ENCODE measurements at places on chromosomes 11 and 22.

- DNase-seq: no peak
These were observed 53.4 kb downstream of the CD44 start for GRCh38 chr11:35192347-35192746.

GRCh38 chr22:36773935-36774334, 2.0 kb downstream of the IFT27 start:
- DNase-seq: no peak

GRCh38 chr11:8878771-8879170, 32.2 kb upstream of the AKIP1 start:
- no peak for DNase-seq

DNA sequence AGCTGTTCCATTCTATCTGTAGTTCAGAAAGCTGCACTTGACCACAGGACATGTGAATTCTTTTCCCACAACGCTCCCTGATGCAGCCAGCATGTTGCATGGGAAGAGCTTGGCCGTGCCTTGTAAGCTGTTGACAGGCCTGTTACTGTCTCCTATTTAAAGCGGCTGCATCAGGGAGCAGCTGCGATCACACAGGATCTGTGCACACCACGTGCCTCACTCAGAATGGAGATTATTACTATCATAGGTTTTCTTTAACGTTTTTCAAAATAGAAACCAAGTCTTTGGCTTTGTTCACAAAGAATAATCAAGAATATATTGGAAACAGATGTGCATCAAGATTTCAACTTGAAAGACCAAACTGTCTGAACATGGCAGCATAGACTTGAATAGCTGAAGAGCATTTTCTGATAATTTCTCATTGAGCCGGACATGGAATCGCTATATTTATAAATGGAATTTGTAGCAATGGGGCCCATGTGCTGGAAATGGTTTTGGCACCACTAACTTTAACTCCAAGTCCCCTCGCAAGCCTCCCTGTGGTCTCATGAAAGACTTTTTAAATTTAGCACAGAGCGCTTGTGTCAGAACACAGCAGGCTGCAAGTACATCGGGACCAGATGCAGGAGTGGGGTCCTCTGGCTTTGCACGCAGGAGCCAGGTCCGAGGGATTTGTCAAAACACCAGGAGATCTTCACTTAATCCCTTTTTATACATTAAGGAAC, 40.8 kb upstream of the MYO18B start:
- no peak for DNase-seq

GRCh38 chr11:66617155-66617834, 865 bp downstream of the RBM14 start:
- DNase-seq: no peak

GRCh38 chr11:2812371-2812991, 73.1 kb downstream of the CDKN1C start:
- no peak for DNase-seq

- DNase-seq: no peak
These were observed 193.8 kb downstream of the DDX10 start for GRCh38 chr11:108858622-108859021.

DNA sequence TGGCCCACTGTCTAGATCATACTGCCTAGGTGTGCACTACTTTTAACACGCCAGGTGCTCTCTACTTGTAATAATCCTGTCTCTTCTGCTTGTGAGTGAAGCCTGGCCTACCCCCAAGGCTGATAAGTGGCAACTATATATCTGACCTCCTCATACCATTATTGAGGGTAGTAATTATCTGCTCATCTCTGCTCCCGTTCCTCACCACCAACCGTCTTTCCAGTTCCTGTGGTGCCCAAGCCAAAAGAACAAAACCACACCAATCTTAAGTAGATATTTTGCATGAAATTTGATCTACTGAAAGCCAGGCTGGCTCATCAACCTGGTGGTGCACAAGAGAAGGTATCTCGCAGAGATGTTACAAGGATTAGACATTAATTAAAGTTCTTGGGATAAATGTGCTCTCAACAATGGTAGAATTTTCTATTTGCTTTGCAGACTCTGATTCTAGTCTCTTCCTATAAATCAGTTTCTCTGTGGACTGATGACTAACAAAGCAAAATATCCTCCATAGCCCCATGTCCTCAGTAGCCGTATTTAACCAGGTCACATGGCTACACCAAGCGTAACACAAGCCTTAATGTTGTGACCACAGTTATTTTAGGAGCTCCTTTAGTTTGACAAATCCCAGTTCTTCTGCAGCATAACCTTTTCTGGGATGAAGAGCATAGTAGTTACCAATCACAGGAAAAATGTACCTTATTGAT, 267.2 kb downstream of the NTM start:
- DNase-seq: no peak

DNA sequence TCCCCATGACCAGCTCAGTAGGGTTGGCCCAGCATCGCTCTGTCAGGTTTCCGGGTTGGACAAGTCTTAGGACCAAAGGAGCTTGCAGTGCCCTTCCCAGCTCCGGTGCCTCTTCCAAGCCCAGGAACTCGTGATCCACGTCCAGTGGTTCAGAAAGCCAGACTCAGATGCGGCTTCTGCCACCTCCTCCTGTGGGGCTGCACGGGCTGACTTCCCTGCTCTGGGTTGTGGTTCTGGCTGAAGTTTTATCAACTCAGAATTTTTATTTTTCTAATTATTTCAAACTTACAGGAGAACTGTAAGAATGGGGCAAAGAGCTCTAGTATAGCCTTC, 85.0 kb downstream of the BCR start:
- DNase-seq: no peak

GRCh38 chr22:33240888-33241475, 182.8 kb upstream of the SYN3 start:
- DNase-seq: no peak

DNA sequence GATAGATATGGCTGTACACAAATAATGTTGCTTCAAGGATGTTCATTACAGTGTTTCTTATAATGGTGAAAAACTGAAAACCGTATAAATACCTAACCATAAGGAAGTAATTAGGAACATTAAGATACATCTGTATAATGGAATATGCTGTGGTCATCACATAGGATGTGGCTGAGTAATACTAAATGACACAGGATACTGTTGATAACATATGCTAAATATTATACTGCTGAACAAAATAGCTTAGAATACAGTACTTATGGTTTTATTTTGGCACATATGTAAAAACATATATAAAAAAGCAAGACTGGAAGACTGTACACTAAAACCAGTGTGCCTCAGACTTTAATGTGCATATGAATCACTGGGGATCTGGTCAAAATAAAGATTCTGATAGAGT, 43.8 kb downstream of the FBXO7 start:
- DNase-seq: no peak

GRCh38 chr11:60887556-60887955, 18.8 kb downstream of the PRPF19 start:
- no peak for DNase-seq

DNA sequence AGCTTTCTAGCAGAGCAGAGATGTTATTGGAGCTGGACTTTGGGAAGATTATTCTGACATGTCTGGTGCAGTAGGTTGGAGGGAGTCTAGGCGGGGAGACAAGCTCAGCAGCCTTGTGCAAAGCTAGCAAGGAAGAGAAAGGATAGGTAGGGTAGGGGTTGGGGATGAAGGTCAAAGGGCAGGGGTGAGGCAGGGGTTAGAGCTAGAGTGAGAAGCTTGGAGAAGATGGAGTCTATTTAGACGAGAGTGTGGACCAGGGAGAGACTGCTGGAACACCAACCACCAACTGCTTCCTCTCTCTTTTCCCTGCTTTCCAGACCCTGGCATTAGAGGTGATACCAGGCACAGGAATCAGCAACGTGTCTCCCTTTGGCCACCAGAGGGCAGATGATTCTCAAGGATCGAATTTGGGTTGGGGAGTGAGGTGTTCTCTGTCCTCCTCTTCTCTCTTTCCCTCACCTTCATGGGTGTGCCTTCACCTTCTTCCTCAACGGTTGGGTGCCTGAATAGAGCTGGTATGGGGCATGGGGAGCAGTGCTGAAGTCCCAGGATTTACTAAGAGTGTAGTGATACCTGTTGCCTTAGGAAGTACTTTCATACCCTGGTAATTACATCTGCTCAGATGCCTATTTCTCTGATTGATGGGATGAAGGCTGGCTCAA, 1.8 kb upstream of the MARK2 start:
- DNase-seq: peak; percentile 66

GRCh38 chr11:36195496-36196354, 93.5 kb downstream of the COMMD9 start:
- DNase-seq: no peak

DNA sequence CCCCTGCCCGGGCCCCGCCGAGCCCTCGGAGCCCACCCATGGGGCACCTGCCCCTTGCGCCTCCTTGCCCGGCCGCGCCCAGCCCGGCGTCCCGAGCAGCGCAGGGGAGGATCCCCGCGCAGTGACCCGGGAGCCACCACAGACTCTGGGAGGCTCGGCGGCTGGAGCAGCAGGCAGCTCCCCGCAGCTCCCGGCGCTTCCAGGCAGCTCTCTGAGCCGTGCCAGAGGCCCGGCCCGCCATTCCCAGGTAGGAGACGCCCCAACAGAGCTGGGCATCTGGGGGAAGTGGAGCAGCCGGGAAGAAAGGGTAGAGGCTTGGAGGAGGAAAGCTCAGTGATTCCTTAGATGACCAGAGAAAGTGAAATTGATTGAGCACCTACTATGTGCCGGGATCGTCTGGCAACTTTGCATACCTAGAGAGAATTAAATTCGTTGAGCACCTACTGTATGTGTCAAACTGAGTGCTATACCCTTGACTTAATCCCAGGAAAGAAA, 670 bp downstream of the RASD2 start:
- no peak for DNase-seq

DNA sequence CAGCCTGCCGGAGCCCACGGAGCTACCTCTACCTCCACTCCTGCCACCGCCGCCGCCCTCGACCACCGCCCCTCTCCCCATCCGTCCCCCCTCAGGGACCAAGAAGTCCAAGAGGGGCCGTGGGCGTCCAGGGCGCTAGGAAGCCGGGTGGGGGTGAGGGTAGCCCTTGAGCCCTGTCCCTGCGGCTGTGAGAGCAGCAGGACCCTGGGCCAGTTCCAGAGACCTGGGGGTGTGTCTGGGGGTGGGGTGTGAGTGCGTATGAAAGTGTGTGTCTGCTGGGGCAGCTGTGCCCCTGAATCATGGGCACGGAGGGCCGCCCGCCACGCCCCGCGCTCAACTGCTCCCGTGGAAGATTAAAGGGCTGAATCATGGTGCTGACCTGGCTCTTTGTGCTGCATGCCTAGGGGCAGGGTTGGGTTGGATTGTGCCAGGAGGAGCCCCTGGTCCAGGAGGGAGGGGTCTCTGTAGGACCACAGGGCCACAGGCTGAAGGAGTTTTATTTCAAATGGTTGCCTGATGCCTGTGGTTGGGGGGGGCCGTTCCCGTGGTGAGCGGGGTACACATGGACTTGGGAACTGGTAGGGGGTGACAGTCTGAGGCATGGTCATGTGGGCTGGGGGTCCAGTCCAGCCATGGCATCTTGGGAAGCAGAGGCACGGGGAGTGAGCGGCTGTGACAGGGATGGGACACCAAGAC, 2.3 kb downstream of the PTPRCAP start:
- DNase-seq: no peak

- no peak for DNase-seq
These were observed 195.4 kb upstream of the ARHGAP20 start for GRCh38 chr11:110907629-110908028.

- DNase-seq: no peak
These were observed 30.4 kb downstream of the OPCML start for GRCh38 chr11:133501643-133502539.

DNA sequence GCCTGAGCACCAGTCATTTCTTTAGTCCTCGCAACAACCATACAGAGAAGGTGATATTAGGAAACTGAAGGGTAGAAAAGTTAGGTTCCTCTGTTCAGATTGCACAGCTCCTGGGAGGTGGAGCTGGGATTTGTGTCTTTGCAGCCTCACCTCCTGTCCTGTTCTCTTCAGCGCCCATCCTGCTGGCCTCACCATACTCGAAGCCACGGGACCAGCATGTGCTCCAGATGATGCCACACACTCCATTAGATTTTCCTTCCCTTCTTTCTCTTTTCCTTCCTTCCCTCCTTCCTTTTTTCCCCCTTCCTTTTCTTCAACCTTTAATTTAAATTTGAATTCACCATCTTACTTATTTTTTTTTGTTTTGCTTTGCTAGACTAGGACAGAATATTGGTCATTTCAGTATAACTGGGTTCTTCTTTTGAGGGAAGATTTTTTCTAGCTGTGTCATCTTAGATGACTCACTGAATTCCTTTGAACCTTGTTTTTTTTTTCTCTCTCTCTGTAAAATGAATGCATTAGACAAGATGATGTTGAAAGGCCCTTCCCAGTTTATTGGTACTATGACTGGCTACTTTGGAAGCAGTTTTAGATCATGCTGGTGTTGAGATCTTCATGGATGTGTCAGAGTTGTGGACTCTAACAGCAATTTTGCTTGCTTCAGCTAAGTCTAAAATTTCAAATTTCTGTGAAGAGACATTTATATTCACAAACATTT, 662.5 kb upstream of the TENM4 start:
- no peak for DNase-seq

- no peak for DNase-seq
These were observed 2.7 kb downstream of the BCL9L start for GRCh38 chr11:118922745-118923627.

- no peak for DNase-seq
These were observed 6.9 kb upstream of the NEAT1 start for GRCh38 chr11:65415499-65416340.

- DNase-seq: no peak
These were observed 16.0 kb downstream of the MAML2 start for GRCh38 chr11:96326959-96327358.

DNA sequence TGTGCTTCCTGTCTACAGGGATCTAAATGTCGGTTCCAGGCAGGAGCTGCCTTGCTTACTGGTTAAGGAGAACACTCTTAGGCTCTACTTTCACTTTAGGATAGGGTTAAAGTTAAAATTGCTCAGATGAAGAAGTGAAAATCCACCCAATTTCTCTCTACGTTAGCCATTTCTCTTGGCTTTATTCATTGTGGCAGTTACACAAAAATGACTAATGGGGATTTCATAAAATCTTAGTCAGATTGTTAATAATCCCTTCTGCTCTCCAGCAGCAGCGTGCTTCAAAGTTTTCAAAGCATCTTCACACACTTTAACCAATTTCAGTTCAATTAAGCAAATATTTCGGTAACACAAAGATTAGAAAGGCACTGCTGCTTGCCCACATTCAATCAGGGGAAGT, 58.4 kb upstream of the RCN1 start:
- no peak for DNase-seq

DNA sequence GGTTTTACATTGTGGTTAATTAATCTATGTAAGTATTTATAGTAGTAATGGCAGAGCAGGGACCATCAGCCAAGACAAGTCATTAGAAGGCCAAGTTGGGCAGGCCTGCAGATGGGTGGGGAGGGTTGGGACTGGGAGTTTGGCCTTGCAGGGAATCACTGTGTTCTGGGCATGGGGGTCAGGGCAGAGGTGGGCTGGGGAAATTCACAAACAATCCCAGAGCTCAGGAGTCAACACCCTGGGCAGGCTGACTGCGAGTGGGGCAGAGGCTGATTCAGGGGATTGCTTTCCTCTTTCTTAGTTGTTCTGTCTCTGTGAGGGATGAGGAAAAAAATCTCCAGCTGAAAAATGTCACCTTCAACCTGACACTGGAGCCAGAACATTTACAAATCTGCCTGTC, 322.5 kb downstream of the NTM start:
- no peak for DNase-seq
